Activated CD4-positive, alpha-beta memory T cell treated with anti-CD3 and anti-CD28 coated beads, Interleukin-2, amount 10 ng/mL, durations not matched to agents 7 days and 5 days (primary cell): ENCODE measurements at places on chromosomes 16 and 17.

- no peak for DNase-seq
Observed at GRCh38 chr17:75565066-75565465, 22.5 kb upstream of the MYO15B start.

DNA sequence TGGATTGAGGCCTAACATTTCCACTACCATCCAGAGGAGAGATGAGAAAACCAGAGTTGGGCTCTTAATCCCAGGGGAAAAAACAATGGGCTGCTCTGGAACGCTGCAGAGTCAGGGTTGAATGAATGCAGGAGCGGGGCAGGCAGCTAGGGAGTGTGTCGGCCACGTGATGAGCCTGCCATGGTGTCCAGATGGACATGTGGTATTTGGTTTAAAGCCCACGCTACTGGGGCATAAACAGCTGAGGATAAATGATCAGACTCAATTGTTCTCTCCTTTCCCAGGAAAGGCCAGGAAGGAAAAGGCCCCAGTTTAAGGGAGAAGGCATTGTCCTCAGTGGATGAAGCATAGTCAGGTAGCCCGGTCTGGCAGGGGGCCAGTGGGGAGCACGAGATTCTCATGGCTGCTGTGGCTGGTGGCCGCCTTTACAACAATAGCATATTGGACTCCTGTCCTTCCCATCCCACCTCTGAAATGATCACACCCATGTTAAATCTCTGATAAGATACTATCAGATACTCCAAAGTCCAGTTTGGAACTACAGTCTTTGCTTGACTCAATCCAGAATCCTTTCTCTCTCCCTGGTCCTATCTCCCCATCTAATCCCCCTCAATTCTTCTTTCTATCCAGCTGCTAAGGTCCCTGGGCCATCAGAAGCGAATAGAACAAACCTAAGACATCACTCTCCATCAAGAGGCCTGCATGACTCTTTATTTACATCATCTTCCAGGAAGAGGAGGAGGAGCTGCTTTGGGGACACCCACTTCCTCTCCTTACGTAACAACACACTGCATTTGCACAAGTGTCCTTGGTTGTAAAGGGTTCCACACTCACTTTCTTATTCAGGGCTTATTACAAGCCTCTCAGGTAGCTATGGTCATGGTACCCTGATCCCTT is 20.4 kb downstream of the CA4 start:
- DNase-seq = peak; percentile 57

- no peak for DNase-seq
Observed at GRCh38 chr17:43383826-43384475, 14.8 kb upstream of the ARL4D start.

- DNase-seq = no peak
Observed at GRCh38 chr16:64312980-64313379, 808.9 kb downstream of the CDH11 start.

- DNase-seq = no peak
Observed at GRCh38 chr17:29698019-29698777, 75.5 kb upstream of the CORO6 start.

DNA sequence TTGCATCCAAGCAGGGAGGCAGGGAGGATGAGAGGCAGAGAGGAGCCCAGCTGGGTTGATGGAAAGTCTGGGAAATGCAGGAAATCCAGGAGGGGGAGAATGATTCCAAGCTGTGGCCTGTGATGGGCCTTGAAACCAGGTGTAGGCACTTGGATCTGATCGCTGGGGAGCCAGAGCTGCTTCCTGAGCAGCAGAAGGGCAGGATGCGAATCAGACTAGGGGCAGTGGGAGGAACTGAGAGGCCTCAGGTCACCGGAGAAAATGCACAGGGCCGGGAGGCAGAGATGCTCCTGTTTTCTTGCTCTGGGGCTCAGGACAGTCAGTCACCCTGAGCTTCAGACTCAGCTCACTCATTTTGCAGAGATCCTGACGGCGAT is 29.6 kb upstream of the MEOX1 start:
- no peak for DNase-seq

- DNase-seq = peak; percentile 31
Observed at GRCh38 chr16:71846431-71846830, 655 bp downstream of the ATXN1L start.

- peak; percentile 59 for DNase-seq
Observed at GRCh38 chr17:17812211-17813054, 24.4 kb downstream of the SREBF1 start.
